ENCODE measurements at places on chromosomes 6 and 20. TPM values are rescaled to one million over a fixed set of nuclear protein-coding genes. Genes with fewer than 3 reads are reported as not detected.
A peak's percentile ranks its signal among the peaks of the same experiment; 100 is the strongest.

Gene SAMD5
- total RNA-seq = 0.97 TPM

Gene QRSL1
- 6.7 TPM for total RNA-seq

- peak; percentile 46 for DNase-seq
Observed at GRCh38 chr6:73285674-73286283, 22.8 kb upstream of the KHDC1 start.

GRCh38 chr6:37433657-37434271 lies 743 bp downstream of the CMTR1 start:
- DNase-seq = peak; percentile 19

- no peak for DNase-seq
Observed at GRCh38 chr6:68008445-68008844, 626.6 kb upstream of the ADGRB3 start.

DNA sequence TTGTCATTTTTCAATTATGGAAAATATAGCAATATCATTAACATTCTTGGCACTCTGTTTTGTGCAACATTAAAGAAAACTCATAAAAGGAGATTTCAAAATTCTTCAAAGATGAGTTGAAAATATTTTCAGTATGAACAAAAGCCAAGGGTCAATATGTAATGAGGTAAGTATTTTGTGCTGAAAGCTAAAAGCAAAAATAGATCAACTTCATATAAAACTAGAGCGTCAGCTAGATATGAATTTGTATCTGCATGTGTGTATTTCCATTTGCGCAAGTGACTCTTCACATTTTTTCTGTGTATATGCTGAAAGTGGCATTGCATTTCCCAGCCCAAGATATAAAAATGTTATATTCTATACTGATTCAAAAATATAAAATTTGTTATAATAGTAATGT lies 492.1 kb upstream of the EYS start:
- DNase-seq = no peak

Gene MAS1
- not detected for total RNA-seq

GRCh38 chr6:137522831-137523230 lies 28.6 kb upstream of the OLIG3 start:
- DNase-seq = no peak

Gene MTG2
- total RNA-seq = 44.2 TPM

Gene FUCA2
- 53.8 TPM for total RNA-seq

Gene MLN
- total RNA-seq = not detected

DNA sequence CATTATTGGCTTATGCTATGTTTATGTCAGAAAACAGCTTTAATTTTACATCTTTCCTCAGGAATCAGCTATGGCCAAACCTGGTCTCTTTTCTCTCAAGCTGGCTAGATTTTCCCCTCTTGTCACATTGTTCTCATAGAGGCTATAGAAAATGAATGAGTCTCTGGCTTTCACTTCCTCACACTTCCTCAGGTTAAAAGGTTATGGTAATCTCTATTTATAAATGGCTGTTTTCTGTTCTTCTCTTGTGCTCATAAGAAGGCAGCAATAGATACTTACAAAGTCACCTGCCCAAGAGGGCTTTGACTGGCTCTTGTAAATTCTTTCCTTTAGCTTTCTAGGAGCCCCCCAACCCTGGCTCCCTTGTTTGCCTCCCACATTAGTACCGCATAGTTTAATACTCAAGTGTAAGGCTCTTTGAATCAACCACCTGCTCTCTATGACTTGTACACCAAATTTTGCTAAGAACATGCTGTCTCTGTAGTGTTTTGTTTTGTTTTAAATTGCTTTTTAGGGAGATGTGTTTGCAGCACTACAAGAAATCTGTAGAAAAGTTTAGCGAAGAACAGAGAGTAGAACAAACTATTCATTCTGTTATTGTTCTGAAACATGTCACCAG lies 897.4 kb upstream of the CITED2 start:
- DNase-seq = no peak

GRCh38 chr6:142960098-142960497 lies 15.1 kb upstream of the HIVEP2 start:
- no peak for DNase-seq

DNA sequence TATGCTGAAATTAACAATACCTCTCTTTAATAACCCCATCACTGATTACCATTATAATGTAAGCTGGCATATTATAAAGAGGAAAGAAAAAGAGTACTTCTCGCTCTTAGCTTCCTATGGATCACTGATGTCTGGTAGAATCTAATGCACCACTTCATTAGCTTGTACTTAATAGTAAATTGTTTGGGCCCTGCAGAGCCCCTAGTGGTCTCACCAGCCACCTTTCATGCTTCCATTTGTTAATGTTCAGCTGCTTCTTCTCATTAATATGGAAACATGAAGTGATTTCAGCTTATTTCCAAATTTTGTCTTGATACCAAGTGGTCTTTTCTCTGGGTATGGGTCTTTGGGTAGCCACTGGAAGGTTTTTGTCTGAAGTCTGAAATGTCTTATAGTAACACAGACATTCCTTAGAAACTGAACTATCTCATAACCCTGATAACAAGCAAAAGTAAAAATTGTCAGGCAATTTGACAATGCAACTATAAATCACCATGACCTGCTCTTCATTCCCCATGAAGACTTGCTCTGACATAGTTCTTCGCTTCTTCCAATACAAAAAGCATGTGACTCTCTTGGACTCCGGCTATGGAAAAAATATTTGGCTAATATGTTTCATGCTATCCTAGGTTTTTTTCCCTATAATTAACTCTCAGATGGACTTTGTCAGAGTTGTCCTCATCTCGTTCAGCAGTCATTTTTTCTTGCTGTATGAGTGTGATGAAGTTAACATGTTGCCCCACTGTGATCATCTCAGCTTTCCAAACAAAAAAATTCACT lies 395.8 kb upstream of the MARCKS start:
- peak; percentile 22 for DNase-seq

GRCh38 chr6:159043251-159043650 lies 1.5 kb downstream of the TAGAP start:
- no peak for DNase-seq

GRCh38 chr6:2809015-2809414 lies 32.6 kb downstream of the SERPINB1 start:
- DNase-seq = no peak

- no peak for DNase-seq
Observed at GRCh38 chr6:14863902-14864850, 381.7 kb upstream of the JARID2 start.

Gene SPEF1
- total RNA-seq = 0.81 TPM

- DNase-seq = peak; percentile 22
Observed at GRCh38 chr6:12119085-12119588, 107.0 kb downstream of the HIVEP1 start.

Gene TINAG
- total RNA-seq = 1.8 TPM

GRCh38 chr6:162441991-162442390 lies 285.6 kb downstream of the PRKN start:
- DNase-seq = no peak

Gene TMEM181
- total RNA-seq = 15.8 TPM

GRCh38 chr6:21665110-21665391 lies 71.5 kb downstream of the SOX4 start:
- no peak for DNase-seq

- DNase-seq = no peak
Observed at GRCh38 chr20:21280522-21281016, 22.6 kb upstream of the XRN2 start.

- no peak for DNase-seq
Observed at GRCh38 chr6:145866456-145867396, 52.1 kb upstream of the FBXO30 start.

DNA sequence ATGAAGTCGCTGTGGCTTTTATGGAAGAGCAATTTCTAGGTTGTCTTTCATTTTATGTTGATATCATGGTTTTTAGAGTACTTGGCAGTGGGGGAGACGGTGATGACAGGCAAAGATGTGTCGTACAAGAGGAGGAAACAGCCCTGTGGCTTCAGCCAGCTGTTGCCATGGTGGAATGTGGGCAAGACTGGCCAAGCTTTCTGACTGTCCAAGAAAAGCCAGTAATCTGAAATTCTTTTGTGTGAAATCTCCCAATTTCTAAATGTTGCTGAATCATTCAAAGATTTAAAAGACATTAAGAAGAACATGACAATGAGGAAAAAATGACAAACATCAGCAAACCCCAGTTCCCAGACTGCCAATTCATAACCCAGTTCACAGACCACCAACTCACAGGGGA lies 23.1 kb downstream of the PFDN4 start:
- no peak for DNase-seq

DNA sequence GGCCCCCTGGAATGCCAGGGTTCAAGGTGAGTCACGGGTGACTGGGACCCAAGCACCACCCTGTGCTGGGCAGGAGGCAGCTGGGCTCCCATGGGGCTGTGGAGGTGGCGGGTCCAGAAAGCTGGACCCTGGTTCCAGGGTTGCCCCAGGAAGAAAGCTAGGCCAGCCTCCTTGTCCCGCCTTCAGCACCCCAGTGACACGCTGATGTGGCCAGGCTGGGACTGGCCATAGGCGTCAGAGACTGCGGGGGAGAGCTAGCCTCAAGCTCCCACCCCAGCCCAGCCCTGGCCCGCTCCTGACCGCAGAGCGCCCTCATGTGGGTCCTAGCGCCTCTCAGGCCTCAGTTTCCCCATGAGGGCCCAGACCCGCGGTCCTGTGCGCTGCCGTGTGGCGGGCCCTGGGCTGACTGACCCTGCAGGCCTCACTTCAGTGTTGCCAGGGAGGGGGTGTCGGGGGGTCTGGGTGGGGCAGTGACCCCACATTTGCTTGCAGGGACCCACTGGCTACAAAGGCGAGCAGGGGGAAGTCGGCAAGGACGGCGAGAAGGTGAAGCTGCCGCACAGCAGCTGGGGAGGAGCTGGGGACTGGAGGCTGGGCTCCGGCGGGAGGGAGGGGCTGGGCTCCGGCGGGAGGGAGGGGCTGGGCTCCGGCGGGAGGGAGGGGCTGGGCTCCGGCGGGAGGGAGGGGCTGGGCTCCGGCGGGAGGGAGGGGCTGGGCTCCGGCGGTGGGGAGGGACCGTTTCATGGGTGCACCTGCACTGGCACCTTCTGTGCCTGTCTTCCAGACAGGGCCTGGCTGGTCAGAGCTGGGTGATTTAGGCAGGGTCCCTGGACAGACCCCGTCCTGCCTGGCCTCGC lies 7.9 kb downstream of the COL9A3 start:
- no peak for DNase-seq

DNA sequence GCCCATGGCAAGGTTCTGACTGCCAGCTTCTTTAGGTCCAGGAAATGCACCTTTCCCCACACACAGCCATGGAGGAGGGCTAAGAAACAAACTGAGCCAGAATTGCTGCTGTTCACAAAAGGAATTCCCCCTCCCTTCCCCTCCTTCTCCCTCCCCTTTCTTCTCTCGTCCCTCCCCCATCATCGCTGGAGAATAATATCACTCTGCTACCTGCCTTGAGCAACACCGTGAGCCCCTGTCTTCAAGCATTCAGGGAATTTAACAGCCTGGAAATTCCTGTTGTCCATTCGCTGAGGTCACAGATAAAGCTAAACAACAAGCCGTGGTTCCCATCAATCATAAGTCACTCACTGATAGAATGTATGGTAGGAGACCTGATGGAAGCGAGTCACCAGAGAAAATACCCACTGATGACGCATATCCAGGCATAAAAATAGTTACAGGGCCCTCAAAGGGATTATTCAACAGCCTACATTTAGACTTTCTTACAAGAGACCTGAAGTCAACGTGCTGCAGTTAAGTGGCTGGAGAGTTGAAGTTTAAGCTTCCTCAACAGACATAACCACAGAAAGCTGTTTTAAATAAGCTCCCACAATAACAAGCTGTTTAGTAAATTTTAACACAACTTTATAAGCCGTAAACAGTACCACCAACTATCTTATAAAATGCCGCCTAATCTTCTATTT lies 59.7 kb downstream of the HIVEP2 start:
- DNase-seq = peak; percentile 80

Gene NOTCH4
- total RNA-seq = 2.4 TPM

DNA sequence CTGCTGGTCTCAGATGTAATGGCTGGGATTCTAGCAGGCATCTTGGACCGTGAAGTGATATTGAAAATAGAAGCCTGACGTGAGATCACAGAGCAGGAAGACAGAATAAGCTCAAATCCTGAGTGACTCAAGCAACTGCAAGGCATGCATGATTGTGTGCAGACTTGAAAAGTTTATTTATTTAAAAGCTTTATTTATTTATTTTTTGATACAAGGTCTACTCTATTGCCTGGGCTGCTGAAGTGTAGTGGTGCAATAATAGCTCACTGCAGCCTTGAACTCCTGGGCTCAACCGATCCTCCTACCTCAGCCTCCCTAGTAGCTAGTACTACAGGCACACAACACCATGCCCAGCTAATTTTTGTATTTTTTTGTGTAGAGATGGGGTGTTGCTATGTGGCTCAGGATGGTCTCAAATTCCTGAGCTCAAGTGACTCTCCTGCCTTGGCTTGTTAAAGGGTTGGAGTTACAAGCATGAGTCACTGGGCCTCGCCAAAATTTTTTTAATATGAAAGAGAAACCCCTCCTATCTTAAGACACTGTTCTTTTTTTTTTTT lies 40.1 kb upstream of the RNF144B start:
- no peak for DNase-seq

Gene MYBL2
- 108 TPM for total RNA-seq

Gene HMGCLL1
- not detected for total RNA-seq

DNA sequence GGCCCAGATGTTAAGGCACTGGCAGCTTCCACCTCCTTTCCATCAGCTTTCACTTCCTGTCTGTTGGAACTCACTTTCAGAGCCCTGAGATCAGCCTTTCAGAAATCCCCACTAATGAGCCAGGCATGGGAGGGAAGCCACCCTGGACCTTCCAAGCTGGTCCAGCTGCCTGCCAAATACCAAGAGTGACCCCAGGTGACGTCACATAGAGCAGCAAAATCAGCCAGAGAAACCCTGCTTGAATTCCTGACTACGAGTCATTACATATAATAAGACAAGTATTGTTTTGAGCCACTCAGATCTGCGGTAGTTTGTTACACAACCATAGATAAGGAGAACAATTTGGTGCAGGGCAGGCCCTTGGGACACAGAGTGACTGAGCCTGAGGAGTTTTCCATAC lies 556.0 kb upstream of the JAG1 start:
- DNase-seq = peak; percentile 33

- DNase-seq = peak; percentile 23
Observed at GRCh38 chr20:2261046-2261485, 34.7 kb upstream of the TGM3 start.

- no peak for DNase-seq
Observed at GRCh38 chr6:119055069-119055468, 23.4 kb downstream of the FAM184A start.

Gene SRF
- 57.4 TPM for total RNA-seq

Gene COL9A1
- total RNA-seq = not detected

Gene LSM2
- total RNA-seq = 77.4 TPM

GRCh38 chr6:139496654-139497344 lies 122.4 kb upstream of the CITED2 start:
- DNase-seq = no peak

- DNase-seq = peak; percentile 19
Observed at GRCh38 chr6:167906899-167907298, 80.2 kb downstream of the AFDN start.

Gene TSPO2
- total RNA-seq = not detected

Data from HT-29 (cell line).